Calu3 (cell line): ENCODE measurements at places on chromosomes 4 and X. TPM values are rescaled to one million over a fixed set of nuclear protein-coding genes. Genes with fewer than 3 reads are reported as not detected.

Gene PCDH10
- total RNA-seq, result not detected in 2 replicates

GRCh38 chr4:82899374-82900065 is 1.0 kb upstream of the THAP9 start:
- no peak for DNase-seq

- no peak for DNase-seq
Observed at GRCh38 chr4:144902614-144903013, 195.4 kb downstream of the ANAPC10 start.

GRCh38 chr4:86706923-86707597 is 112.9 kb downstream of the PTPN13 start:
- no peak for DNase-seq

GRCh38 chr4:88522702-88523324 is 763 bp downstream of the PYURF start:
- DNase-seq, result peak; percentile 8
